ENCODE measurements at places on chromosomes 2 and 18. TPM values are rescaled to one million over a fixed set of nuclear protein-coding genes. Genes with fewer than 3 reads are reported as not detected.

The CAPN14 gene
- total RNA-seq: 0.63 TPM

The C18orf32 gene
- 45.2 TPM for total RNA-seq

The RTP5 gene
- total RNA-seq: 1.4 TPM

The SIX3 gene
- total RNA-seq: not detected

All from T-cell (primary cell).